ENCODE measurements at places on chromosomes 16 and 17. TPM values are rescaled to one million over a fixed set of nuclear protein-coding genes. Genes with fewer than 3 reads are reported as not detected.
A peak's percentile ranks its signal among the peaks of the same experiment; 100 is the strongest.

CD300A gene
- 370 TPM for total RNA-seq

DNA sequence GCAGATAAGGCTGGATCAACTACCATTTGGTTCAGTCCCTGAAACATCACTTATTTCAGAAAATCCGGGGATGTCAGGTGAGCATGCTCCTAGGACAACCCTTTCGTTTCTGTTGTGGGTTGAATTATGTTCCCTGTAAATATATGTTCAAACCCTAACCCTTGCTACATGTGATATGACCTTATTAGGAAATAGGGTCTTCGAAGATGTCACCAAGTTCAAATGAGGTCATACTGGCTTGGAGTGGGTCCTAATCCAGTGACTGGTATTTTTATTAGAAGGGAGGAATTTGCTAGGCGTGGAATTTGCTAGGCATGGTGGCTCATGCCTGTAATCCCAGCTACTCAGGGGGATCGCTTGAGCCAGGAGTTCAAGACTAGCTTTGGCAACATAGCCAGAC is 21.3 kb downstream of the SNX20 start:
- DNase-seq = no peak

SLC4A1 gene
- total RNA-seq = not detected

GRCh38 chr17:16928406-16929034 is 43.4 kb downstream of the TNFRSF13B start:
- DNase-seq = no peak

- no peak for DNase-seq
Observed at GRCh38 chr16:8989099-8989878, 25.6 kb upstream of the USP7 start.

GRCh38 chr17:59432657-59433056 is 101.2 kb downstream of the YPEL2 start:
- no peak for DNase-seq

- no peak for DNase-seq
Observed at GRCh38 chr16:14014284-14014625, 56.9 kb upstream of the MRTFB start.

DNA sequence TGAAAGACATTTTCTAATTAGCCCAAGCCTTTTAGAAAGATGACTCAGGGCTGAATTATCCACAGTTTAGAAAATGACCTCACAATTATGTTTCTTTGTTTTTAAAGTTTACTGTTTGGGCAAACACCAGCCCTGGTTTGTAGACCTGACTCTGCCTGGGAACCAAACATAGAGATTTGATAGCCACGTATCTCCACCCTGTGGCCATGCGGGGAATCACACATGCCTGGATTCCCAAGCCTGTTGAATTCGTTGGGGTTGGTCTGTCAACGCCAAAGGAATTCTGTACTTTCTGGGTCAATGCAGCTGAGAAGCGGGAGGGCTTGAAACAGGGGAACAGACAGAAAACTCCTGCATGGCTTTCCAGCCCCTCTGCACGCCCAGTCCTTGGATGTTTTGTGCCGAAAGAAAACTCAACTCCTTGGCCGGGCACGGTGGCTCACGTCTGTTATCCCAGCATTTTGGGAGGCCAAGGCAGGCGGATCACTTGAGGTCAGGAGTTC is 26.9 kb downstream of the CD300A start:
- DNase-seq = peak; percentile 63

- peak; percentile 9 for DNase-seq
Observed at GRCh38 chr16:88383401-88384221, 852 bp downstream of the ZNF469 start.

- DNase-seq = no peak
Observed at GRCh38 chr17:59361386-59361785, 29.9 kb downstream of the YPEL2 start.

DNA sequence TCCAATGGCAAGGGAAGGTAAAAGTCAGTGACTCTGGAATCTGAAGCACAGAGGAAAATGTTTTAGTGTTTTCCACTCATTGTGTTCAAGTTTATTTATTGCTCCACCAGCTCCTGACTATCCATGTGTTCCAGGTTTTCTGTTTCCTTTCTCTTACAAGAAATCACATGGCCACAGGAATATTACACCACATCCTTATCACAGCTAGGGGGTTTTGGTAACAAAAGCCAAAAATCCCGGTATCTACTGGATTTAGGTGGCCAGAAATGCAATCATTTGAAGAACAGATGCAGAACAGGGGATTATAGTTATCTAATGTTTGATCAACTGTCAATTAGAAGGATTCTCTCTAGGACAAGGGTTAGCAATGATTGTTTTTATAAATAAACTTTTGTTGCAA is 47.9 kb downstream of the STH start:
- no peak for DNase-seq

- DNase-seq = no peak
Observed at GRCh38 chr17:72829883-72830282, 262.6 kb downstream of the SLC39A11 start.

CA4 gene
- total RNA-seq = 1.3 TPM

DNA sequence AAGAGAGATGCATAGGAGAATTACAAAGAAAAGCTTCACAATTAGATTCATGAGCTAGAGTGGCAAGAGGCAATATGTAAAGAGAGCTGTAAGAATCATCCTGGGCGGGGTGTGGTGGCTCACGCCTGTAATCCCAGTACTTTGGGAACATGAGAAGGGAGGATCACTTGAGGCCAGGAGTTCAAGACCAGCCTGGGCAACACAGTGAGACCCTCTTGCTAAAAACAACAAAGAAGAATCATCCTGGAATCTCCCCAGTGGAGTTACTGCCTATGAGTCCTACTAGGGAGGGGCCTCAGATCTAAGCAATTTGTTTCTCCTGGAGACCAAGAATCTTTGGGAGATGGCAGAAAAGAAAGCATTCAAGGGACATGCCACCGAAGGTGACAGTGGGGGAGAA is 119.1 kb downstream of the HIC1 start:
- DNase-seq = no peak

DNA sequence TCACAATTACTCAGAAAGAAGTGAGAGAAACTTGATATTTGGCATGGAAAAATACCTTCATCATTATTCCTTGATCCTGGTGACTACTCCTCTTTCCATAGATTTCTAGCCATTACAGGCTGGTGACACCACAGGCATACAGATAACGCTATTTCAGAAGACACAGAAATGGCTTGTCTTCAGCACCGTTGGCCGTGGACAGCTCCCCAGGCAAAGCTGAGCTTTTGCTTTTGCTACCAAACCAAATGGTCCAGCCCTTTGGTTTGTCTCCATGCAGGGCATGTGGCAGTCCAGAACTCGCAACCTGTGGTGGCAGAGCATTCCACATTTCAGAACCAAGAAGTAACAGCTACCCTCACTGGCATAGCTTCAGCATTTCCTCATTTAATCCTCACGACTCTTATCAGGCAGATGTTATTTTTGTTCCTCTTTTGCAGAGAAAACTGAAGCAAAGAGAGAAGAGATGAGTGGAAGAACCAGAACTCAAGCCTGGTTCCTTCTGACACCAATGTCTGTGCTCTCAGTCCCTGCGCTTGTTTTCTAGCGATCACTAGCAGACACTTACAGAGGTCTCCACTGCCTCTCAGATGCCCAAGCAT is 55.5 kb downstream of the HS3ST4 start:
- DNase-seq = no peak

RRN3 gene
- 45.3 TPM for total RNA-seq

PLLP gene
- total RNA-seq = not detected
